ENCODE measurements at places on chromosomes 12 and 14. TPM values are rescaled to one million over a fixed set of nuclear protein-coding genes. Genes with fewer than 3 reads are reported as not detected.

Gene LGR5
- not detected for polyA plus RNA-seq

Gene BDKRB2
- not detected for polyA plus RNA-seq

Gene EPYC
- polyA plus RNA-seq = not detected

Gene RNU4-1
- polyA plus RNA-seq = not detected

Gene POMT2
- 1.5 TPM for polyA plus RNA-seq

Gene PRH2
- not detected for polyA plus RNA-seq

Gene PPFIA2
- not detected for polyA plus RNA-seq

Gene IFNG-AS1
- not detected for polyA plus RNA-seq

Gene GPR68
- 0.05 TPM for polyA plus RNA-seq

Gene SIX6
- polyA plus RNA-seq = not detected

Gene IL22
- polyA plus RNA-seq = not detected

Gene JAG2
- polyA plus RNA-seq = 1.9 TPM

Gene C12orf57
- polyA plus RNA-seq = 65.2 TPM

Gene PZP
- polyA plus RNA-seq = not detected

Gene PLEKHG7
- not detected for polyA plus RNA-seq

Gene TAS2R31
- 0.29 TPM for polyA plus RNA-seq

Gene BBOF1
- polyA plus RNA-seq = 0.04 TPM

Gene CPNE6
- polyA plus RNA-seq = not detected

Gene LYSET
- 10.8 TPM for polyA plus RNA-seq

Gene GPX2
- not detected for polyA plus RNA-seq

Gene MYG1
- 64.3 TPM for polyA plus RNA-seq

Gene NANOG
- polyA plus RNA-seq = not detected

Gene MANSC1
- polyA plus RNA-seq = 0.09 TPM

Gene FAM90A1
- polyA plus RNA-seq = 0.25 TPM

Gene SYNDIG1L
- polyA plus RNA-seq = not detected

Gene IGFBP6
- 0.20 TPM for polyA plus RNA-seq

Gene ARL6IP4
- 152 TPM for polyA plus RNA-seq

Gene IFI27L1
- polyA plus RNA-seq = 3.1 TPM

Gene NTF3
- not detected for polyA plus RNA-seq

Gene GUCY2C
- 0.14 TPM for polyA plus RNA-seq

Gene TGM1
- polyA plus RNA-seq = not detected

Gene C12orf54
- polyA plus RNA-seq = not detected

Gene TULP3
- polyA plus RNA-seq = 2.3 TPM

Gene OLR1
- 0.38 TPM for polyA plus RNA-seq

Gene AQP2
- not detected for polyA plus RNA-seq

Data from CD14-positive monocyte (primary cell).